ENCODE measurements at places on chromosomes 6 and 20.

- no peak for ATAC-seq
Measured at GRCh38 chr20:63054681-63055240, 48.0 kb upstream of the BHLHE23 start.

DNA sequence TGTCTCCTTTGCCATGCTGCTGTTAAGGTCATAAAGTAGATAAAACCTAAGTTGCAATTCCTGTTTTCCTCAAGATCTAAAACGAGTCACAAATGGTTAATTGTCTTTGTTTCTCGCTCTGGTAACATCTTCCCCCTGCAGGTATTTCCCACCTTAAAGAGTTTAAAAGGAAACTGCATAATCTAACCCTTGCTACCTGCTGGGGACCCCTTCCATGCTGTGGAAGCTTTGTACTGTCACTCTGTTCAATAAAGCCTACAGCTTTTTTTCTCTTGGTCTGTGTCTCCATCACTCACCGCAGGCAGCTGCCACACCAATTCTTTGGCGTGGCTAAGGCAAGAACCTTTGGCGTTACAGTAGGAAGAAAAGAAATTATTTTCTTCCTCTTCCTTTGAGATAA is 117.7 kb upstream of the GJE1 start:
- no peak for ATAC-seq

GRCh38 chr6:50591135-50591534 is 122.2 kb upstream of the TFAP2D start:
- ATAC-seq: peak; percentile 64

GRCh38 chr20:49798718-49799117 is 13.9 kb upstream of the SLC9A8 start:
- no peak for ATAC-seq

GRCh38 chr20:12166053-12166717 is 248.5 kb downstream of the BTBD3 start:
- no peak for ATAC-seq

DNA sequence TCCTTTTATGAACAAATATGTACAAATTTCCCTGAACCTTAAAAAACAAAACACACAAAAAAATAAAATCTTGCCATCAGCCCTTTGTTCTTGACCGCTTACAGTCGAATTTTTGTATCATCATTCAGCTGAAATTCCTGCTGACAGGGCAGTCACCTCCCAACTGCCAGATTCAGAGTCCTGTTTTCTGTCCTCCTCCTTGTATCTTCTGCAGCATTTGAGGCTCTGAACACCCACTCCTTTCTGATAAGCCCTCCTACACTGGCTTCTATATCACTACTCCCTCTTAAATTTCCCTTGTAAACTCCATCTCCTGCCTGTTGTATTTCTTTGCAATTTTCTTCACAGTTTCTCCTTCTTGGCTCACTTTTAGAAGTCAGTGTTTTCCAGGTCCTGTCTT is 77.8 kb upstream of the CCN6 start:
- ATAC-seq: no peak

GRCh38 chr6:111727041-111727440 is 121.4 kb upstream of the TRAF3IP2 start:
- ATAC-seq: no peak

DNA sequence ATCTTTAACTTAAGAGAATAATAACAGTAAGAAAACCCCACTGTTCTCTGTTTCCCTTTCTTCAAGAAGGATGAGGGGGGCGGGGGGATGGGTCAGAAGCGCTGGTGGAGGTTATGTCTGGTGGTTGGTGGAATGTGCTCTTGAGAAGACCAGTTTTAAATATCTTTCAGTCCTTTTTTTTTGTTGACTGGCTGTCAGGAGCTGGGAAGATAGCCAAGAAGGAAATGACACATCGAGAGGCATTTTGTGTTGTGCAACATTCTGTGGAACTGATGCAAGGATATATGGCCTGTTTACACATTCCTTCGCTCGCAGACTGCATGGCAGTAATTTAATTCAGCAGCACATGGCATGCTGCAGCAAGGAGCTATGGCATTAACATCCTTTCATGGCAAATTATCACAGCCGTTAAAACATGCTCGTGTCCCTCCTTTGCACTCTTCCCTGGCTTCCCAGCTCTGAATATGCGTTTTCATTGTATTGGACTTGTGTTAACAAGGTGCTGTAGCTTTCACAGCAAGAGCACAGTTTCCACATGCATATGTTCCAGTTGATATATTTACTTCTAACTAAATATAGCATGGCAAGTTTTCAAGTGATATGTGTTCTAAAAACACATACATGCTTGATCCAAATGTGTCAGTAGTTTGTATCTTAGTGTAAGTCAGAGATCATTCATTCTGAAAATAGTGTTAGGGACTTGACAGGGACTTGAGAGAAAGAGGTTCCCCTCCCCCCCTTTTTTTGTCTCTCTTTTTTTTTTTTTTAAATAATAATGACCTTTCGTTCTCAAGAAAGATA is 68.2 kb upstream of the SUPT3H start:
- peak; percentile 99 for ATAC-seq

GRCh38 chr6:138692058-138692977 is 81.3 kb upstream of the CCDC28A start:
- ATAC-seq: peak; percentile 74

GRCh38 chr6:26030716-26031115 is 56.5 kb upstream of the HFE start:
- no peak for ATAC-seq

- ATAC-seq: no peak
Measured at GRCh38 chr6:149032599-149033405, 284.7 kb upstream of the TAB2 start.

DNA sequence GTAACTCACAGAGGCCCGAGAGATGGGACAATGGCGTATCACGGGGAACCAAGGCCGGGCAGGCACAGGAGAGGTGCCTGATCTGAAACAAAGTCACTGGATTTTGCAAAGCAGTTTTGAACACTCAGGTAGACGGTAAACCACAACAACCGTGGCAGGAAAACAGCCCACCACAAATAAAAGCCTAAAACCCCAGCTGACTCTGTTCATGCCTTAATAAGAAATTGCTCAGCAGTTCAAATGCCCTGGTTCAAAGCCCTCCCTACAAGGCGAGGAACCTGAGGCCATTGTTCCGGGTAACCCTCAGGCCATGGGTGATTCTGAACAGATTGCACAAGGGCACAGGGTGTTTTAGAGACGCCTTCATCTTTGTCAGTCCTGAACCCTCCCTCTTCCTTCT is 114.2 kb downstream of the MAP3K7 start:
- no peak for ATAC-seq

GRCh38 chr6:1164600-1164999 is 147.3 kb upstream of the FOXQ1 start:
- ATAC-seq: no peak

DNA sequence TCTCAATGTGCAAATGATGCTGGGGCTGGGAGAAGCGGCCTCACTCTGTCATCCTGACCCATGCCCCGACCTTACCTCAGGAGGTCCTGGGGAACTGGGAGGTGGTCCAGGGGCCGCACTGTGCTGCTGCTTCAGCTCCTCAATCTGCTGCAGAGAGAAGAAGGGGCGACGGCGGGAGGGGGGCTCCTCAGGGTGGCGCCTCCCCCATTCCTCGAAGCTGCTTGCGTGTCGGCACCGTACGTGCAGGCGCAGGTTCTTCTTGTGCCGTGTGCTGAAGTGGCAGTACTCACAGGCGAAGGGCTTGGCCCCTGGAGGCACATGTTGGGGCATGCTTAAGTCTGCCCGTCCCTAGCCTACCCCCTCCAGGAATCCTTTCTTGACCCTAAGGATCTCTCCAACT is 12.9 kb downstream of the ZNF335 start:
- no peak for ATAC-seq

- no peak for ATAC-seq
Measured at GRCh38 chr6:162092816-162093502, 634.6 kb downstream of the PRKN start.

DNA sequence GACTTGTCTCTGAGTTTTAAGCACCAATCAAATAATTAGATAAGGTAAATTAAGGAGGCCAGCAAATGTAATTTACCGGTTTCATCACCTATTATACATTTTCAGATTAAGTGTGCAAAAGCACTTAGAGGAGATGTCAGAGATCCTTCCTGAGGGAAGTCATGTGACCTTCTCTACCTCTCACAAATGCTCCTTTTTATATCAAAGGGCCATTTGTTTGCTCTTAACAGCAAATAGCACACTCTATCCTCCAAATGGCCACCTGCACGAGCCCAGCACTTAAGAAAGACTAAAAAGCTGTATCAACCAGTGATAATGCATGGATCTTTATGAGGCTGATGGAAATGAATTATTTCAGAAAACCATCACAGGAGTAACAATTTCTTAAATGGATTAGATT is 149.4 kb downstream of the ELOVL4 start:
- no peak for ATAC-seq

GRCh38 chr6:13924949-13925881 is at the start of gene RNF182:
TSS of gene RNF182 (plus strand) at chr6:13924952. CDS start at chr6:13977120, 52,168 bp downstream.
- ATAC-seq: peak; percentile 96

DNA sequence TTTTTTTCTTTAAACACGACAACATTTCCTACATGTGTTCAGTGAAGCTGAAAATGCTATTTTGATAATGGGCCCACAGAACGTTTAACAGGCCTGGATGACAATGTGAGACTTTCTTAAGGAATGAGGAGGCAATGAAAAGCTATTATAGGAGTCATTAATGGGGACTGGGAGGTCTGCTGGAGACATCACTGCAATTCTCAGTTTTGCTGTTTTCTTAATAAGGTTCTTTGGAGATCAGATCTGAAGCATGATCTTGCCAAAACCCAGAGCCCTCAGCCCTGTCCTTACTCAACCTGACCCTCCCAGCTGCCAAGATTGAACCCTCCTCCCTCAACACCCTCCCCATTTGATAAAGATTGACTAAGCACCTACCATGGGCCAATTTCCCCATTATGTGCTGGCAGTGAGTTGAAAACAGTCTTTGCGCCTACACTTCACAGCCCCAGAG is 353.1 kb downstream of the MAFB start:
- ATAC-seq: no peak

DNA sequence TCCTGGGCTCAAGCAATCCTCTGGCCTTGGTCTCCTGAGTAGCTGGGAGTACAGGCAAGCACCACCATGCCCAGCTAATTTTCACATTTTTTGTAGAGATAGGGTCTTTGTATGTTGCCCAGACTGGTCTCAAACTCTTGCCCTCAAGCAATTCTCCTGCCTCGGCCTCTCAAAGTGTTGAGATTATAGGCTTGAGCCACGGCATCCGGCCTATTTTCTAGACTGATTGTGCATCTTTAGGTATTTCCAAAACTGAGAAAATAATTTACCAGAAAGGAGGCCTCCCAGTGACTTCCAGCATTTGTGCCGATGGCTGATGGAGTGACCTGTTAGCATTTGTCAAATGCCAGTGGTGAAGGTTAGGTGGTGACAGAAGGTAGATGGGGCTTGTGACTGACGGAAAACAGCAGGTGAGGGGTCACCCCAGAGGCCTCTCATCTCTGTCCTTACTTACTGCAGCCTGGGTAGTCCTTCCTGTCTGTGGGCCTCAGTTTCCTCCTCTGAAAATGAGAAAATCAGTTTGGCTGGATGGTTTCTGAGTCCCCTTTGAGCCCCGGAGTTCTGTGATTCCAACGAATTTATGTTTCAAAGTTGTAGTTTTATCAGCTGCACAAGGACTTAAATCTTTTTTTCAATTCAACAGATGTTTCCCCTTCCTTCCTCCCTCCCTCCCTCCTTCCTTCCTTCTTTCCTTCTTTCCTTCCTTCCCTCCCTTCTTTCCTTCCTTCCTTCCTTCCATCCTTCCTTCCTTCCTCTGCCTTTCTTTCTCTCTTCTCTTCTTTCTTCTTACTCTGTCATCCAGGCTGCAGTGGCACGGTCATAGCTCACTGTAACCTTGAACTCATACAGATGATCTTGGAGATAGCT is 53.5 kb downstream of the TGM2 start:
- no peak for ATAC-seq

DNA sequence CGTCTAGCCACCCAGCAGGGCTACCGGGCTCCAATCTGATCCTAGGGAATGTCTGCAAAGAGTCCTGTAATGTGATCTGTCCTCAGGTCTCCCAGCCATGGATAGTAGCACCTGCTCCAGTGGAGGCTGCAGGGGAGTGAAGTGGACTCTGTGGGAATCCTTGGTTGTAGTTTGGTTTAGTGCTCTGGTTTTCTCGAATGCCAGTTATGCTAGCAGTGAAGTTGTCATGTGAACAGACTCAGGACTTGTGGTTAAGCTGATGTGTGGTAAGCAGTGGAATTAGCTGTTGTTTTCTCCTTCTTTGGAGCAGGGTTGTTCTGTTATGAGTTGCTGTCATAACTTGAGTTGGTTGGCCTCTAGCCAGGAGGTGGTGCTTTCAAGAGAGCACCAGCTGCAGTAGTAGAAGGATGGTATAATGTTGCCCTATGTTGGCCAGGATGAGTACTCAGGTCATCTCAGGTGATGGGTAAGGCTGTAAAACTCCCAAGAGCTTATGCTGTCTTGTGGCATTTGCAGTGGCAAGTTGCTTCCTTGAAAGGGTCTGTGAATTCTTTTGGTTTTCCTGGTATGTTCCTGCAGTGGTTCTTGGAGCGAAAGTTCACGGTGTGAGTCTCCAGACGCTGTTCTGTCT is 390.2 kb downstream of the UTRN start:
- no peak for ATAC-seq

- ATAC-seq: no peak
Measured at GRCh38 chr6:45447005-45447404, 69.3 kb upstream of the SUPT3H start.

DNA sequence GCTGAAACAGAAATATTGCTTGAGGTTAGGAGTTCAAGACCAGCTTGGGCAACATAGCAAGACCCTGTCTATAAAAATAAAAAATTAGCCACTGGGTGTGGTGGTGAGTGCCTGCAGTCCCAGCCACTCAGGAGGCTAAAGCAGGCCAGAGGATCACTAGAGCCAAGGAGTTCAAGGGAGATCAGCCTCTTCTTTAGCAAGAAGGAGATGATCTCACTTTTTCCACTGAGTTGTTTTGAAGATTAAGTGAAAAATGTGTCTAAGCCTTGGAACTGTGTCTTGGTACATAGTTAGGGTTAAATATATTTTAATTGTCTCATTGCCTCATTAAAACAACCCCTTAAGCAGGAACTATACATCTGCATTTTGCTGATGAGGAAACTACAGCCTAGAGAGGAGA is 279.0 kb upstream of the ZFP64 start:
- ATAC-seq: no peak

- ATAC-seq: no peak
Measured at GRCh38 chr6:4774715-4775493, 1.3 kb upstream of the CDYL start.

- ATAC-seq: no peak
Measured at GRCh38 chr6:140061110-140062042, 686.9 kb upstream of the CITED2 start.

- ATAC-seq: no peak
Measured at GRCh38 chr6:40611434-40611833, 24.3 kb upstream of the LRFN2 start.

Measured in motor neuron (in vitro differentiated cells).